Left renal pelvis (tissue), 4 donors: ENCODE measurements at places on chromosomes 6 and 20.

DNA sequence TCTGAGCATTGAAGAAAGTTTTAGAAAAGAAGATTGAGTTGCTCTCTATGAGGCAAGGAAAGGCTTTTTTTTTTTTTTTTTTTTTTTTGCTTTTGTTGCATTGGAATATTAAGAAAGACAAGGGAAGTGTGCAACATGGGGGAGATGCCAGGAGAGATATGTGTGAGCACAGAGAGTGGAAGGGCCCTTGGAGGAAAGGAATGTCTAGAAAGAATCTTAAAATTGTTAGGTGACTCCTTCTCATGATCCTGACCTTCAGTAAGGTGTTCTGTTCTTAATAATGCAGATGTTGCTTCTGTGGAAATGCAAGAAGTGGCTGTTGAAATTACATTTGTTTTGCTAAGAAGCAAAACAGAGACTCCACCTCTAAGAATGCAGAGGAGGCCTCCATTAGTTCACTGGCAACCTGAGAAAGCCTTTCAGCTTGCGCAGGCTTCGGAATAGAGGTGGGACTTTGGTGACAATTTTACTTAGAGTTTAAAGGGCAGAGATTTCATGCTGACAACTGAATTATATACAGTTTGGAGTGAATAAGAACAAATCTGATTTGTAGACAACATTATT lies 118.0 kb upstream of the ASCC3 start:
- DNase-seq: no peak

- no peak for DNase-seq
These were observed 51.2 kb downstream of the C6orf52 start for GRCh38 chr6:10643201-10643651.

GRCh38 chr6:162343936-162344645 lies 383.5 kb downstream of the PRKN start:
- DNase-seq: no peak

- DNase-seq: no peak
These were observed 664.4 kb downstream of the FRK start for GRCh38 chr6:115396112-115396906.

DNA sequence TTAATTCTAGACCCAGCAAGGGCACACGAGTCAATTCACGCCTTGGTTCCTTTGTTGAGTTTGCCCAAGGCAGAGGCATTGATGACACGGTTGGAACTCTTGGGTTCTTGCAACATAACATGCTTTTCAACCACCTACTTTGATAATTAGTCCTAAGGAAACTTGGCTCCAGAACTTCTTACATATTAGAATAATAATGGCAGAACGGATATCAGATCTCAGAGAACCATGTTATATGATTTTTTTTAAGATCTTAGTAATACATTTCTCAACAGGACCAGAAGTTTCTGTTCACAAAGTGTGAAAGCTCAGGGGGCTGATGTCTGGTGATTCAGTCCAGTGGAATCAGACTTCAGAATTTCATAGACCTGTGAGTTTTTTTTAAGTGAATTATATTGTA lies 19.2 kb downstream of the SPTLC3 start:
- DNase-seq: no peak

- DNase-seq: no peak
These were observed 578.0 kb upstream of the ARID1B start for GRCh38 chr6:156199182-156199581.
